ENCODE measurements at places on chromosomes 5 and 9.

- DNase-seq = no peak
These were observed 2.0 kb downstream of the KLHL3 start for GRCh38 chr5:137733922-137734321.

DNA sequence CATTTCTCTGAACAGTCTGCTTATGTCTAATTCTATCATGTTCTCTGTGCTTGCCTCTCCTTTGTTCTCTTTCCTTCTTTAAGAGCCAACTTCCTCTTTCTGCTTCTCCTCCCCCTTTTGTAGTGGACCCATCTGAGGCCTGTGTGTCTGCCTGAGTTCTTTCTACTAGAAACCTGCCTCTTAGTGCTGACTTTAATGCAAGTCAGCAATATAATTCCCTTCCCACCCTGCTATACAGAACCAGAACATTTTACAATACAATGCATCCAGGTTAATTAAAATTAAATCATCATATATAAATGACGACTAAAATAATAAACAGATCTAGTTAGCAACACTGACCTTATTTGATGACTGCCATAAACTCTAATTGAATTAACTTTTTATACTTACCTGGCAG lies 82.6 kb upstream of the GAS1 start:
- no peak for DNase-seq

DNA sequence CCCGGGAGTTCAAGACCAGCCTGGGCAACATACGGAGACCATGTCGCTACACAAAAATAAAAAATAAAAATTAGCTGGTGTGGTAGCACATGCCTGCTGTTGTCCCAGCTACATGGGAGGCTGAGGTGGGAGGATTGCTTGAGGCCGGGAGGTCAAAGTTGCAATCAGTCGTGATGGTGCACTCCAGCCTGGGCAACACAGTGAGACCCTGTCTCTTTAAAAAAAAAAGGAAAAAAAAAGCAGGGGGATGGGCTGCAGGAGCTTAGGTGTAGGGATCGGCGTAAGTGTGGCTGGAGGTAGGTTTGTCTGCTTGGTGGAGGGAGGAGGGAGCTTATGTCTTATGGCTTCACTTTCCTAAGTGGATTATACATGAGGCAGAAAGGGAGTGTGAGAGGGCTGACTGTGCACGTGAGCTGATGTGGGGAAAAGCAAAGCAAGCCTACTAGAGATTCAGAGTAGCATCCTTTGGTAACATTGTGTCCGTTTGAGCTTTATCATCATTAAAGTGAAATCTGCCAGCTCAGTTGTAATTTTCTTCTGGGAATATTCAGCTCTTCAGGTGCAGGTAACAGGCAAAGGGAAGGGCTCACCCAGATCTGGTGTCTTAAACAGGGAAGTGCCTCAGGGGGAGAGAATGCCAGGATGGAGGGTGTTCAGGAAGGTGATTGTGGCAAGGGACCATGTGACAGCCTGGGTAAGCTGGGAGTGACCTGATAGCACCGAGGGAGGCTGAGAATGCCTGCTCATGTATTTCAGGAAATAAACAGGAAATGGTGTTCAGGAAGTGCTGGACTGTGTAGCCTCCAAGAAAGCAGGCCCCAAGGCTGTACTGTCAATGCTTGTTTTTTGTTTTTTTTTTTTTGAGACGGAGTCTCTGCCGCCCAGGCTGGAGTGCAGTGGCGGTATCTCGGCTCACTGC lies 17.6 kb upstream of the SETX start:
- DNase-seq = no peak

DNA sequence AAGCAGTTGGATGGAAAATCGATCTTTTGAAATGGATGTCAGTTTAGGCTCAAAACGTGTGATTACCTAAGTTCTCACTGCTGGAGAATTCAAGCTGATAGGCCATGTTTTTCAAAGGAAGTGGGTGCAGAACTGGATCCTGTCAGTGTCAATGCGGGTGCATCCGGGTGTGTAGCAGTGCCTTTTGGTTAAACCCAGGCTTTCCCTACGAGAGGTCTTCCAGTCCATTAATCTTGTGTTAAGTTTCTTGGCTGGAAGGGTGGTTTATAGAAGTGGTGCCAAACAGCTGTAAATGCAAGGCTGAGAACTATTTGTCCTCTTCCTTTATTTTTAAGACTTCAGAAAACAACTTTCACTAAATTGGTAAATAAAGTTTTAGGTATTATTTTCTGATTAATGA lies 71.9 kb downstream of the DAPK1 start:
- DNase-seq = no peak

DNA sequence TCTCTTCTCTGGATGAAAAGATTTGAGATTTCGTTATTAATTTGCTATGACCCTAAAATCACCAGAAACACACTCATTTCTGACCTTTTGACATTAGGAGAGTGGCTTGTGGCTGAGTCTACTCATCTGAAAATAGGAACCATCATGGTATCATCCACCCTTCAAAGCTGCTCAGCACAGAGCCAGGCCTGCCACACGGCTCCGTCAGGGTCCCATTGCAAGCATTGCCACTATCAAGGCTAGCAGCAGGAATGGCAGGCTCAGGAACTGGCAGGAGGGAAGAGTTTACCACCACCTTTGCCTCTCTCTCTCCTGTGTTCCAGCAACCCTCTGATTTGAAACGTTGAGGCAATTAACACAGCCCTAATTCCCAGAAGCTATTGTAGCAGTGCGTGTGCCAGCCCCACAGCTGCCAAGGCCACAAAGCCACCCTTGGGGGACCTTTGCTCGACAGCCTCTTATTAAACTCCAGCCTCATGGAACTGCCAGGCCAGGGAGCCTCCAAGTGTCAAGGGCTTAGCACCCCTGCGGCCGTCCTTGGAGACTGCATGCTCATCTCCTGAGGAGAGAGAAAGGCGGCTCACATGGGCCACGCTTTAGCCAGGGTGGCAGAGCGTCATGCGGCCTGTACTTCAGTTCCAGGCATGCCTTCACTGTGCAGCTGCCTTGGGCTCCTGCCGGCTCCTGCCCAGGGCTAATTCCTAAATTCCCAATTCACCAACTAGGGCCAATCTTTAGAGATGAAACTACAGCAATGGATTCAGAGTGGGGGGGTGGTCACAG lies 145.9 kb downstream of the ROR2 start:
- DNase-seq = no peak

GRCh38 chr9:121987314-121987713 lies 105.8 kb downstream of the TTLL11 start:
- no peak for DNase-seq

DNA sequence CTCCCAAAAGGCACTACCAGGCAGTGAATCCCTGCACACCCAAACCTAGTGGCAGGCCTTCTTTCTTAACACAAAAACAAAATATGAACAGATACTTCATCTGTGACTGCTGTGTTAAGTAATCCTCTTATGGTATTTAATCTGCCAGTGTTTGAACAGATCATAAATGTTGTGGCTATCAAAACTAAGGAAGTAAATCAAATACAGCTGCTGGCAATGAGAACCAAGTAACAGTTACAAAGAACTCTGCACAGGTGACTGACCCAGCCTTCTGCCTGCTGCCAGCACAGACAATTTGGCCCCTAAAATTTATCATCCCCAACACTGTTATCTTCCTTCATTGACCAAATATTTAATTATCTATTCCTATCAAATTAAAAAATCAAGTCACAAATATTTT lies 78.0 kb downstream of the GNAQ start:
- no peak for DNase-seq

DNA sequence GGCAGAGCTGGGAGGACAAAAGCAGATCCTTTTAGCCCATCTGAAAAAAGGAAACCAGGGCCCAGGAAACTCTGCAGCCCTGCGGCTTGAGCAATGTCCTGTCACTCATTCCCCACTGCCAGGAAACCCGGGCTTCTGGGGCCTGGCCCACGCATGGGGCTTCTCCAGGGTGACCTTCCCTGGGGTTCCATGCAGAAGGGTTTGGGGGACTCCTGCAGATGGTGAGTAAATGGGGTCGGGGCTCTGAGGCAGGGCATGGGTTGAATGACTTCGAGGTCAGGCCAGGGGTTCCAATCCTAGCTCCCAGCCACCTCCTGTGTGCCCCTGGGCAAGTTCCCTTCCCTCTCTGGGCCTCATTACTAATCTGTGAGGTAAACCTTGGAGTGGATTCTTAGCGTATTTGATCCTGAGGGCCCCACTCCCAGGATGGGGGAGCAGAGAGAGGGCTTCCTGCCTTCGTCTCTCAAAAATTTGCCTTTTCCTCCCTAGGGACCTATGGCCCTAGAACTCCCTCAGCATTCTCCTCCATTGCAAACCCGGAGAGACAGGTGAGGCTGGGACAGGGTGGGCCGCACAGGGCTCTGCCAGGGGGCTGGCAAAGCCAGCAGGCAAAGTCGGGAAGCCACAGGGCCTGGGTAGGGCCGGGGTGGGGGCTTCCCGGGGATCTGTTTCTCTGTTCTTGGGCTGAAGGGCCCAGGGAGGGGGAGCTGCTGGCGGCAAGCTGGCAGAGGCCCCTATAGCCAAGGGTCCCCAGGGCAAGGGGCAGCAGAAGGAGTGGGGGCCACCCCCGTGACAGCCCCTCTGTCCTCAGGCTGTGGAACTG lies 25.8 kb downstream of the ADGRD2 start:
- DNase-seq = no peak

- no peak for DNase-seq
These were observed 52.8 kb upstream of the RPL26L1 start for GRCh38 chr5:172906436-172906835.

GRCh38 chr9:69499407-69499806 lies 172.8 kb downstream of the APBA1 start:
- no peak for DNase-seq

GRCh38 chr5:131019601-131020315 lies 145.3 kb downstream of the HINT1 start:
- no peak for DNase-seq

DNA sequence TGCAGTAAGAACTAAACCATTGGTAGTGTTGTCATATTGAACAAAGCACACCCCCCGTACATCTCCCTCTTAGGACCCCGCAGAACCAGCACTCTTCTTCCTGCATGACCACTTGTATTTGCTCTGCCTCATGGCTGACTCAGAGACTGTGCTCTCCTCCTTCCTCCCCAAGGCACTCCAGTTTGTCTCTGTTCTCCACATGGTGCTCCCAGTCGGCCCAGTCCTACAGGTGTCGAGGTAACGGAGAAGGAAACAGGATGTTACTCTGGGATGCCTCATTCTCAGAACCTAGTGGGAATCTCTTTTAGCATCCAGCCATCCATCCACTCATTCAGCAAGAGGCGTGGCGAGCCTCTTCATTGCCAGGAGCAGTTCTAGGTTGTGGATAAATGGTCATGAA lies 97.0 kb upstream of the NIPAL4 start:
- DNase-seq = no peak

- no peak for DNase-seq
These were observed 11.7 kb downstream of the MAP3K1 start for GRCh38 chr5:56827049-56827448.
